ENCODE measurements at places on chromosomes 4 and X.

GRCh38 chrX:130801901-130802300, 101.1 kb downstream of the ENOX2 start:
- DNase-seq = no peak

GRCh38 chr4:176309046-176309445, 10.7 kb upstream of the SPCS3 start:
- DNase-seq = no peak

DNA sequence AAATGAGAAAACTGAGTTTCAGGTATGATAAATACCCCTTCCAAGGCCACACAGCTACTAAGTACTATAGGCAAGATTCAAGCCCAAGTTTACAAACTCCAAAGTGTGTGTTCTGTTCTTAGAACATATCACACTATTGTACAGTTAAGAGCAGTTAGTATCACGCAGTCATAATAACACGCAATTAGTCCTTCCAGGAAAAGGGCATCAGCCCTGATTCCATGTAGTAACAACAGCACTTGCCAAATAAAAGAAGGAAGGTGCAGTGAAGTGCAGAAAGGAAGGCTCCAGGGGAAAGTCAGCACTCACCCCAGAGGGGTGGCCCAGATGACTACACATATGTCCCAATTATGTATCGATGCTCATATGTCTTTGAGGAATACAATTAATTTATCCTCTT, 4.4 kb downstream of the TASL start:
- no peak for DNase-seq

DNA sequence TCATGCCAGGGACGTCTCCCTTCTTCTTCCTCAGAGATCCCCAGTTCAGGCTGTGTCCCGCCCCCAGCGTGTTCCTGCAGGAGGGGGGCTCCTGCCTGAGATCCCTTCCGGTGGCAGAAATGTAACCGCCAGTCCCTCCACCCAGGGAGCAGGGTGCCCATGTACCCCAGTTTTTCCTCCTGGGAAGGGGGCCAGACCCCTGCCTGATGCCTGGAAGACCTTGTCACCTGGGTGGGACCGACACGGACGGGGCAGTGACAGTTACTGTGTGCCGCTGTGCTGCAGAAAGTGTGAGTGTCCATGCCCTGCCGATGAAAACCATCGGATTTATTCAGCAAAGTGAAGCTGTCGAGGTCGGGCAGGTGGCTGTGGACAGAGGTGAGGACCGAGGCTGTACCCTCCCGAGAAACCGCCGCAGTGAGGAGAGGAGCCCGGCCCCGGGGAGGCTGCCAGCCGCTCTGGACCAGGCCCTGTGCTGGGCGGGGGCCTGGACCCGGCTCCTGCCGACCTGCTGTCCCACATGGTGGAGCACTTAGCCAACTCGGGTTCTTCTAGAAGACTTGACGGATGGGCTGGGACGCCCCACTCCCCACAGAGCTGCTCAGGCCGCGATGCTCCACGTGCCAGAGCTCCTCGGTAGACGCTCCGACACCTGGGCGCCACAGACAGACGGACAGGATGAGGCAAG, 36.7 kb upstream of the HMX1 start:
- DNase-seq = no peak

- DNase-seq = no peak
Measured at GRCh38 chr4:118018381-118019145, 15.7 kb upstream of the NDST3 start.

GRCh38 chr4:48403779-48404178, 62.5 kb downstream of the SLAIN2 start:
- DNase-seq = no peak

- no peak for DNase-seq
Measured at GRCh38 chr4:58061967-58062366, 951.8 kb upstream of the IGFBP7 start.

GRCh38 chr4:104941661-104942062, 205.0 kb upstream of the TET2 start:
- no peak for DNase-seq

DNA sequence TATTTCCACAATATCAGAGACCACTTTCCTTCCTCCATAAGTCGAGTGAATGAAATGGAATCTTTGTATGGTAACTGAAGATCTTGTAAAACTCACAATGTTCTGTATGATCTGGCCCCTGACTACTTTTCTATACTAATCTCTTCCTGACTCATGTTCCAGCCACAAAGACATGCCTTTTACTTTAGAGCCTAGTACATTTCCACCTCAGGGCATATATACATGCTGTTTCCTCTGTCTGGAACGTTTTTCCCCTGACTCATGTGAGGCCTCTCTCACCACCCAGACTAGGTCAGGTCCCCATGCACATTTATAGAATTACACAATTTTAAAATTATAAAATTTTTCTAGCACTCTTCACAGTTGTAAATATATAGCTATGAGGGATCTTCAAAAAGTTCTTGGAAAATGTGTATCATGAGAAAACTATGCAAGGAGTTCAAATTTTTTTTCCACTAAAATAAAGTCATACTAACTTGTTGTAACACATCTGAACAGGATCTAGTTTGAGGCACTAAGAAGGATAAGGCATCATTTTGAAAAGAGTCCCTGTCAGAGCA, 208.8 kb downstream of the SH2D1A start:
- no peak for DNase-seq

GRCh38 chr4:62816566-62816965, 1592.7 kb downstream of the TECRL start:
- no peak for DNase-seq

Data from stimulated activated CD4-positive, alpha-beta T cell treated with anti-CD3 and anti-CD28 coated beads, Interleukin-1b, Interleukin-23, amount 100 ng/mL, for 24 hours (primary cell).